ENCODE measurements at places on chromosomes 13 and 19.

GRCh38 chr19:16036941-16037340 lies 39.4 kb upstream of the TPM4 start:
- no peak for DNase-seq

DNA sequence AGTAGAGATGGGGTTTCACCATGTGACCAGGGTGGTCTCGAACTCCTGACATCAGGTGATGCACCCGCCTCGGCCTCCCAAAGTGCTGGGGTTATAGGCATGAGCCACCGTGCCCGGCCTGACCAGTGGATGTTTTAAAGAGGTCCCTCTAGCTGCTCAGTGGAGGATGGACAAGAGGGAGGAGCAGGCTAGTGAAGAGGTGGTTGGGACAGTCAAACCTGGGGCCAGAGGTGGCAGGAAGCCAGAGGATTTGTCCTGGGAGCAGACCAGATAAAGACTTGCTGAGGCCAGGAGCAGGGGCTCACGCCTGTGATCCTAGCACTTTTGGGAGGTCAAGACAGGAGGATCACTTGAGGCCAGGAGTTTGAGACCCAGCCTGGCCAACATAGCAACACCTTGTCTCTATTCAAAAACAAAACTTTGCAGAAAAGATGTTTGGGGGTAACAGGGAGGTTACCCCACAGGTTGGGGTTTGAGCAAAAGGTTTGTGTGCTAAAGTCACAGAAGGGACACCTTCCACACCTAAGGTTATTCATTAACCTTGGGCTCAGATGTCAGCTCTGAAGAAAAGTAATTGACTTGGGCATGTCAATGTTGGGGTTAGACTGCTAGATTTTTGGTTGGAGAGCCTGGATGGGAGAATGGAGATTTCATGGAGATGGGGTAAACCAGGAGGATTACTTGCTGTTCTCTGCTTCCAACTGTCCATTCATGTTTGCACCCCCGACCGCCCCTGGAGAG lies 9.0 kb downstream of the BCAM start:
- DNase-seq: no peak

- no peak for DNase-seq
Measured at GRCh38 chr19:31716826-31717225, 367.6 kb upstream of the TSHZ3 start.

DNA sequence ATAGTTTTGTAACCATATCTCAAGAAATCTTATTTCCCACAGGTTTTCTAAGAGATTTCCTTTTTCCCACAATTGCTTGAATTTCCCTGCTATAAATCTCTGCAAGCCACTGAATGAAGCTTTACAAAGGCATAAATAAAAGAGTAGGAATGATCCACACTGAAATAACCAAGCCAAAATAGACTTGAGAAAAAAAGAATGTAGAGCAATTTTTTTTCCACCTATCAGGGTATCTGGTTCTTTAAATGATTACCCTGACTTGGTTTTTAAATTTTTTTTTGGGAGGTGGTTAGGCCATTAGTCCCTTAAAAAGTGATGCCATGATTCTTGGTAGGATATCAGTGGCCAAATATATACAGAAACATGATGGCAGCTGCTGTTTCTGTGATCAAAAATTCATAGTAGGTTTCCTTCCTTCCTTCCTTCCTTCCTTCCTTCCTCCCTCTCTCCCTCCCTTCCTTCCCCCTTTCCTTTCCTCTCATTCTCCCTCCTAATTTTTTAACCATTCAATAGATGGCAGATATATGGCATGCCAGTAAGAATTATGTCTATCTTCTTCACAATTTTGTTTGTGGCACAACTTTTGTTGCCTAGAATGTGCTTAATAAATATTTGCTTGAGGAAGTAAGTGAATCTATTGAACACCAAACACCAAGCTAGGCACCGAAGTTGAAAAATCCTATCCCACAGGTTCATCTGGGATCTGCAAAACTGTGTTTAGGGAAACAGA lies 233.7 kb downstream of the LHFPL6 start:
- DNase-seq: no peak

DNA sequence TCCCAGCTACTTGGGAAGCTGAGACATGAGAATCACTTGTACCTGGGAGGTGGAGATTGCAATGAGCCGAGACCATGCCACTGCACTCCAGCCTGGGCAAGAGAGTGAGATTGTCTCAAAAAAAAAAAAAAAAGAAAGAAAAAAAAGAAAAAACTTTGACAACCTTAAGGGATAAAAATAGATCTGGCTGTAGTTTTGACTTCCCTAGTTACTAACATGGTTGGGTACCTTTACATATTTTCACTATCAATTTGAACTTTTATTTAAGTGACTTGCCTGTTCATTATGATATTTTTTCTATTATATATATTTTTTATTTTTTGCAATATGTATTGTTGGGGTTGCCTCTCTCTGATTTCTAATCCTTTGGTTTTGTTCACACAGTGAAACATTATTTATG lies 8.4 kb upstream of the ZNF235 start:
- DNase-seq: no peak

- no peak for DNase-seq
Measured at GRCh38 chr13:77980592-77980991, 62.0 kb upstream of the EDNRB start.

- DNase-seq: peak; percentile 51
Measured at GRCh38 chr13:30017880-30018279, 167.5 kb upstream of the UBL3 start.

- no peak for DNase-seq
Measured at GRCh38 chr19:55372316-55373081, 2.2 kb upstream of the IL11 start.

GRCh38 chr19:46503848-46504453 lies 8.3 kb upstream of the PNMA8B start:
- no peak for DNase-seq

- DNase-seq: no peak
Measured at GRCh38 chr13:62320129-62321108, 904.8 kb upstream of the PCDH20 start.

DNA sequence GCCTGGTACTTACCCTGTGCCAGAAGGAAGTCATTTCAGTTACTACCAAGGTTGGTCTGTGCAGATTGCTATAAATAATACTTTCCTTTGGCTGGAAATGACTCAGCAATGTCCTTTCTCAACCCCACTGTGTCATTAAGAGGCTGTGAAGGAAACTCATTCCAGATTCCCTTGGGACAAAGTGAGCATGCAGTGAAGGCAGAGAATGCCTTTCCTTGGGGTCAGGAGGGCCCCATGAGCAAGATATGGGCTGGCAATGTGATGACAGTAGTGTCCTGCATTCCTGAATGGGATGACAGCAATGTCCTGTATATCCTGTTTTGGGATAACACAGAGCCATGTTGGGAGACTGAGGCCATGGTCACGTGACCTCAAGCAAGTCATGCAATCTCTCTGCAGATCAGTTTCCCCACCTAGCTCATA lies 213.1 kb upstream of the TMTC4 start:
- no peak for DNase-seq

DNA sequence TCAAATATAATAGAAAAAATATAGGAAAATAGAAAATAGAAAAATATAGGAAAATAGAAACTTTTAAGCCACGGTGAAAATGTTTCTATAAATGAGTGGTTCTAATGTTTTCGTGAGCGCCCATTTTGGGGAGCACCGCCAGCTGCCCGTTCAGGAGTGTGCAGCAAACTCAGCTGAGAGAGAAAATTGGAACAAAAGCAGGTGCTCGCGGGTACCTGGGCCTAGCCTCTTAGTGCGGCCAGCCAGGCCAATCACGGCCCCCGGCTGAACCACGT lies 204 bp upstream of the PDX1 start:
- no peak for DNase-seq

GRCh38 chr13:50052478-50052877 lies 37.2 kb downstream of the KCNRG start:
- no peak for DNase-seq

- no peak for DNase-seq
Measured at GRCh38 chr19:27796073-27796472, 1416.9 kb downstream of the UQCRFS1 start.

- no peak for DNase-seq
Measured at GRCh38 chr13:91401920-91402319, 3.5 kb downstream of the GPC5 start.

DNA sequence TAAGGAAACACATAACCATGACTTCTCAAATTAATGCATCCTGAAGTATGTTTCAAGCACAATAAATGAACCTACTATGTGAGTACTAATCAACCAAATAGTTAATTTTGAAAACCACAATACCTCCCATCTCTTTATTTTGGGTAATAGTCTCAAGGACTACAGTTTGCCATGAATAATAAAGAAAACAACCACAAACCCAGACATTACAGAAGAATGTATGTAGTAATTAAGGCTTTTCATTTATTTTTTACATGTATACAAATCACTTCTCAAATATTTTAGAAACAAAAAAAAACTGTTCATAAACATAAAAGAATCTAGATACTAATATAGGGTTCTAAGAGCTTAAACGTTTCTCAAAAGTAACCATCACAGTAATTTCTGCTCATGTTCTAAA lies 6.8 kb downstream of the KATNAL1 start:
- no peak for DNase-seq

DNA sequence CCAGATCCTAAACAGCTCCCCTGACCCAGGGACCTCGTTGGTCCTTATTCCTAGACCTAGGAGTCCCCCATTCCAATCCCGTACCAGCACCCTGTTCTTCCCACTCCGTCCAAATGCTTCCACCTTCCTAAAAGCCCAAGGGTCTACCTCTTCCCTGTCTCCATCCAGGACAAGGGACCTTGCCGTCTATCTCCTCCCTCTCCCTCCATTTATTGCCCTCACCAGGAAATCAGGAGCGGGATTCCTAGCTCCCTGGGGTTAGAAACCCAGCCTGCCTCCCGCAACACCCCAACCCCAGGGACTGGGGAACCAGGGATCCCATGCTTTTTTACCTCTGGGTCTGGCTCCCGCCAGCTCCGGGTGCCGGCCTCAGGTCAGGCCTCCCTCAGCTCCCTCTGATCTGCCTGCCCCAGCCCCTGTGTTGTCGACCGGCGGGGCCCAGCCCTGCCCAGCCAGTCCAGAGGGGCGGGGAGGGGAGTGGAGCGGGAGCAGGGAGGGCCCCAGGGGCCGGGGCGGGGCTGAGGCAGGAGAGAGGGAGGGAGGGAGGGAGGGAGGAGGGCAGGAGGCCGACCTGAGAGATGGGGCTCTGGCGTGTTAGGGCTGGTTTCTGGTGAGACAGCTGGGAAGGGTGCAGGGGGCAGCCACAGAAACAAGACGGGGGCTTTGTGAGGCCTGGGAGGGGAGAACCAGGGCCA lies at the start of gene B3GNT8:
Gene B3GNT8 (minus strand): TSS at position 423 of the 695 bp plus-strand sequence. CDS start 596 bp downstream, outside the sequence.
- DNase-seq: peak; percentile 89

- DNase-seq: no peak
Measured at GRCh38 chr19:28746478-28746877, 466.5 kb downstream of the UQCRFS1 start.

GRCh38 chr13:48151363-48152161 lies 56.7 kb upstream of the MED4 start:
- DNase-seq: no peak

DNA sequence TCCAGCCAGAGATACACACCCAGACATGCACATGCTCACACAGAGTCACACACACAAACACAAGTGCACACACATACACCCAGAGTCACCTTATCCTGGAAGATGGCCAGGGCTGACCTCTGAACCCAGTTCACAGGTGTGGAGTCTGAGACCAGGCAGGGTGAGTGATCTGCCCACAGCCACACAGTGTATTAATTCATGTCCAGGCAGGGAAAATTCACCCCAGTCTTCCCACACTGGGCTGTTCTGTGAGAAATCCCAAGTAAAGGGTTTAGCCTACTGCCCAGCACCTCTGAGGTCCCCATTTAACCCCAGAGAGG lies 2.0 kb downstream of the POU2F2 start:
- no peak for DNase-seq

GRCh38 chr19:34734537-34735103 lies 577 bp downstream of the ZNF181 start:
- DNase-seq: no peak

GRCh38 chr13:112870051-112870331 lies 99.0 kb upstream of the MCF2L start:
- DNase-seq: no peak

GRCh38 chr19:45768655-45768983 lies 433 bp downstream of the SIX5 start:
- peak; percentile 61 for DNase-seq

DNA sequence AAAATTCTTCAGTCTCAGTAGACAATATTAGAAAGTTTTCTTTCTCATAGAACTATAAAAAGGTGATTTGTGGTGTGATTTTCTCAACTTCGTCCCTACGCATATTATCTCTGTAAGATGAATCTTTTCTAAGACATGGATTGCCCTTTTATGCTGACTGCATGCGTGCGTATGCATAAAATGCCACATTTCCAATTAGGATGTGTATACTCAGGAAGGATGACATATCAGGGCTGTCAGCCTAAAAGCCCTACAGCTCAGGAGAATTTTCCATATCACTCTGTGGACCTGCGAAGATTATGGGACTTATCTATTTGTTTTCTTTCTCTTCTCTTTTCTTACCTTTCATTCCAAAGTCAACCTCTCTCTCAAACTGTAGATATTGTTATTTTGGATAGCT lies 166.5 kb upstream of the GPC6 start:
- DNase-seq: no peak

GRCh38 chr19:31770223-31770622 lies 421.0 kb upstream of the TSHZ3 start:
- no peak for DNase-seq

- DNase-seq: no peak
Measured at GRCh38 chr19:33403973-33404304, 30.4 kb downstream of the CEBPG start.

All from WTC11 (cell line).